ENCODE measurements at places on chromosomes 3 and 15.

- no peak for DNase-seq
Measured at GRCh38 chr3:30353711-30354467, 252.5 kb upstream of the TGFBR2 start.

- DNase-seq, result no peak
Measured at GRCh38 chr15:61171209-61171608, 57.9 kb downstream of the RORA start.

- DNase-seq, result peak; percentile 68
Measured at GRCh38 chr3:58414538-58415197, 19.0 kb downstream of the PDHB start.

DNA sequence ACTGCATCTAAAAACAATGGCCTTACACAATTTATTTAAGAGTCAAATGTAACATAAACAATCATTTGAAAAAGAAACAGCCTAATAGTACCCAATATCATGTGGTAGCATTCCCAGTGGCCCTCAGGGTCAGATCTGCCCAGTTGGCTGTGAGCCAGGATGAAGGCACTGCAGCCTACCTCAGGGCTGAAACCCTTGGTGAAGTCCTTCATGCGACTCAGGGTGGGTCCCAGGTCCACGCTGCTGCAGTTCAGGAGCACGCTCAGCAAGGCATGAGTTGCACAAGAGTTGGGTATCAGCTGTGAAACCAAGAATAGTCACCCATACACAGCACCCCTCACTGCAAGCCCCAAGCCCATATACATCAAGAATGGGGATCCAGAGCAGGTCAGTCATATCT is 37.1 kb downstream of the SEMA3G start:
- no peak for DNase-seq

GRCh38 chr3:106277731-106278130 is 408.9 kb upstream of the CBLB start:
- no peak for DNase-seq

GRCh38 chr15:59492389-59493377 is 54.7 kb downstream of the FAM81A start:
- peak; percentile 59 for DNase-seq

- DNase-seq, result no peak
Measured at GRCh38 chr15:72421484-72421883, 23.4 kb downstream of the TMEM202 start.
